ENCODE measurements at places on chromosomes 2 and 18.

DNA sequence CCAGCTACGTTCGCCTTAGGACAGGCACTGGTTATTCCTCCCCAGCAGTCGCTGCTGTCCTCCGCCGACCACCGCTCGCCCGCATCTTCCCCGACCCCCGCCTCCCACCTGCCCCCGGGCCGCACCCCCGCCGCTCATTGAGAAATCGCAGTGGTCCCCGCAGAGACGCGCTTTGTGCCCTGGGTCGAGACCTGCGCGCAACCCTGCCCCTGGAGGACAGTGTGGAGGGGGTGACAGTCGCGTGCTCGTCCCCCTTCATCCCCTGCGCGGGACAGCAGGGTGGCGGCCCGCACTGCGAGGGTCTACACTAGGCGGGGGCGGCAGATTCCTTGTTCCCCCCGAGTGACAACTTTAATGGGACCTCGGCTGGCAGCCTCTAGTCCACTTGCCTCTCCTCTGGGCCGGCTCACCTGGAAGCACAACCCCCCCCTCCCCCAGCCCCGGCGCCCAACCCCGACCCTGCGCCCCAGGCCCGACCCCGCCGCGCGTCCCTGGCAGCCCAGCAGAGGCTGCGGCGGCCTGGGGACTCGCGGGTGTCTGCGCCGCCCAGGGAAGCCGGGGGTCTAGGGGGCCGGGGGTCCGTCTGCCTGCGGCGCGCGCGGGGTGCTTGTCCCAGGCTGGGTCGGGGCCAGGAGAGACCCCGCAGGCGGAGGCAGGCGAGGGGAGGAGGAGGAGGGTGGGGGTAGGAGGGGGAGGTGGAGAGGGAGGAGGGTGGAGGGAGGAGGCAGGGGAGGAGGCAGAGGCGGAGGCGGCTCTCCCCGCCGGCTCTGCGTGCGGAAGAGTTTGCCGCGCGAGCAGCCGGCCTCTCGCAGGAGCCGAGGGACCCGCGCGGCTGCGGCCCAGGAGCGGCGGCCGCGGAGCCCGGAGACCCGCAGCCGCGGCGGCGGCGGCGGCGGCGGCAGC lies at the start of gene NPAS2:
Gene NPAS2, plus strand, starts transcription at position 770 of the 903 bp plus-strand sequence. CDS start 84,616 bp downstream, outside the sequence.
- DNase-seq, result peak; percentile 68

DNA sequence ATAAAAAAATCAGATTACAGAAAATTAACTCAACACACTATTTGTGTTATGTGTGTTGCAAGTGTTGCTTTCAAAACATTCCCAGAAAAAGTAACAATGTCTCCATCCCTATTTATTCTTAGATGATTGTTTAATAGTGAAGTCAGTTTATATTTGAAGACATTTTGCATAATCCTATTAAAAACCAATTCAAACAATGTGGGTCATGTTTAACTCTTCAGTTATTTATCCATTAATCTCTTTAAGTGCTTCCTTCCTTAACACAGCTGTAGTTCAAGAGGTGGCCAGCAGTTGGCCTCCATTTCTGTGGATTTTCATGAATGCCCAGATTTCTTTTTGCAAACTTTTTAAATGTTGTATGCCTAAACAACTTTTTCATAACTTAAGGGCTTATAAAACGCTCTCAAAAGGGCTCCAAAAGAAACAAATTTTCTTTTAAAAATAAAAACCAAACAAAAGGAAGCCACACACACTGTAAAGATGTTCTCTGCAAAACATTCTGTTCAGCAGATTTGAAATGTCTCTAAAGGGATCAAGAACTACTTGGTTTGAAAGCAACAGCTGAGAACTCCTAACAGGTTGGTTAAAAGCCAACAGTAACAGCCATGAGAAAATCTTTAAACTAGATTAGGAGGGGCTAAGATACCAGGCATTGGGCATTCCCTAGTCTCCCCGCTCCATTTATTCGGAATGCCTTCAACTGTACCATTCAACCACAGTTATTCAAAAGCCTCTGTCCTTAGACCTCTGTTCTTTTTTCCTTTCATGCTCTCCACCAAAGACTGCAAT lies 71.5 kb downstream of the THADA start:
- DNase-seq, result no peak

GRCh38 chr2:207422380-207422779 lies 107.4 kb upstream of the CREB1 start:
- DNase-seq, result no peak

- DNase-seq, result no peak
Measured at GRCh38 chr2:65355186-65355831, 77.1 kb downstream of the SPRED2 start.

DNA sequence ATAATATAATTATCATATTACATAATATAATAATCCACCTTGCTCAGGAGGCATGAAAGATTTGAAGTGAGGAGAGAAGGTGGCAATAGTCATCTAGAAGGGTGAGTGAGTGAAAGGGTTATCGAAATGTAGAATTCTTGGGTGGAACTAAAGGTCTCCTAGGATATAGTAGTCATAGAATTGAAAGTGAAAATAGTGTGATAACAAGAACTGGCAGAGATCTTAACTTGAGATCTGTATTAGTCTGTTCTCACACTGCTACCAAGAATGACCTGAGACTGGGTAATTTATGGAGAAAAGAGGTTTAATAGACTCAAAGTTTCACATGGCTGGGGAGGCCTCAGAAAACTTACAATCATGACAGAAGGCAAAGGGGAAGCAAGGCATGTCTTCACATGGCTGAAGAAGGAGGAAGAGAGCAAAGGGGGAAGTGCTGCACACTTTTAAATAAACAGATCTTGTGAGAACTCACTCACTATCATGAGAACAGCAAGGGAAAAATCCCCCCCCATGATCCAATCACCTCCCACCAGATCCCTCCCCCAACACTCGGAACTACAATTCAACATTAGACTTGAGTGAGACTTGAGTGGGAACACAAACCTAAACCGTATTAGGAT lies 351.5 kb downstream of the NR4A2 start:
- DNase-seq, result no peak

DNA sequence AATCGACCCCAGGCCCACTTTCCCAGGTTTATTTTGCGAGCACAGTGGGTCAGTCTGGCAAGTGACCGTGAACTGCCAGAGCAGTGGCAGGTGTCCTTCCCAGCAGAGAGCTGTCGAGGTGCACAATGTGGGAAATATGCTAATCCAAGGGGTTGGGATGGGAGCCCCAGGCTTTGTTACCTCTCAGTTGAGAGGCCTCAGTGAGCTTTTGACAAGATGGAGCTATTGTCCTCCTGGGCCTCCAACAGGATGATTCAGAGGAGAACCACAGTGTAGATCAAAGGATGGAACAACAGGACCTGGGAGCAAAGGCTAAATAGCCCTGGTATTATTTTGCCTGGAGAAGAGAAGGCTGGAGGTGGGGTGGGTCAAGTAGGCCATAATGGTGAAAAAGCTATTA lies 150.8 kb downstream of the NCKAP5 start:
- no peak for DNase-seq

- DNase-seq, result no peak
Measured at GRCh38 chr2:101120124-101120996, 30.8 kb downstream of the TBC1D8 start.
